ENCODE measurements at places on chromosomes 5 and 9.

- no peak for DNase-seq
These were observed 435 bp upstream of the CDX1 start for GRCh38 chr5:150166037-150166649.

DNA sequence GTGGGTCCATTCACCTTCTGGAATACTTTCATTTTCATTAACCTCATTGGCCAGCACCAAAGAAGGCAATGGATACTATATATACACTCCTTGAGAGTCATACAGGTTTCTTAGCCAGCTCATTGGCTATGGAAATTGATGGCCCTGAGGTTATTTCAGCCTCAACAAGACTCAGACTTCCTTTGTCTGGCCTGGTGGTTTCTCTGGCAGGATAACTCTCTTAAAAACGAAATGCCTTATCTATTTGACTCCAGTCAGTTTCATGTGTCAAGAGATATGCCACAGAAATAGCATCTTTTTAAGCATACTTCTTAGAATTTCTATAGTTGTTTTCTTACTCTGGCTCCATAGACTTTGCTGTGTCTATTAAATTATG, 28.9 kb downstream of the CDH9 start:
- no peak for DNase-seq

DNA sequence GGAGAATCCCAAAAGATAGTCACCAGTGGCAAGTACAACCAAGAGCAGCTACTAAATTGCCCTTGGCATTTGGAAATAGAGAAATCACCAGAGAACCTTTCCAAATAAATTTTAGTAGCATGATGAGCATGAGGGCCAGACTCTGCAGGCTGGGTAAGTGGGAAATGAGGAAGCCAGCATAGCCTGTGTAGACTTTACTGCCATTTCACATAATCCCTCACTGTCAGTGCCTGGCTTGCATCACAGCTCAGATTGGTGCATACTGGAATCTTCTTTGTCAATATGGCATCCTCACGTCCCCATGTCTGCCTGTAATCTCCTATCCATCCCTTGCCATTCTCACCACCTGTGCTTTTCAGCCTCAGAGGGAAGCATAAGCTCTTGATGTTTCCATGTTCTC, 14.5 kb downstream of the GRAMD2B start:
- DNase-seq, result no peak

DNA sequence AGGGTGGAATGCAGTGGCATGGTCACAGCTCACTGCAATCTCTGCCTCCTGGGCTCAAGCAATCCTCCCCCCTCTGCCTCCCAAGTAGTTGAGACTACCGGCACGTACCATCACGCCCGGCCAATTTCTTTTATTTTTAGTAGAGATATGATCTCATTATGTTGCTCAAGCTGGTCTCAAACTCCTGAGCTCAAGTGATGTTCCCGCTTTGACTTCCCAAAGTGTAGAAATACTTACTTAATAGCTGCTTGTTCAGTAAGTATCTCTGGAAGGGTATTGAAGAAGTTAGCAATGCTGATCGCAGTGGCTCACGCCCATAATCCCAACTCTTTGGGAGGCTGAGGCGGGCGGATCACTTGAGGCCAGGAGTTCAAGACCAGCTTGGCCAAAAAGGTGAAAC, 35.7 kb upstream of the PLIN2 start:
- DNase-seq, result no peak

- DNase-seq, result no peak
These were observed 218.5 kb downstream of the COMMD10 start for GRCh38 chr5:116303340-116303739.

GRCh38 chr9:128247226-128247803, 28.5 kb downstream of the GOLGA2 start:
- DNase-seq, result no peak

DNA sequence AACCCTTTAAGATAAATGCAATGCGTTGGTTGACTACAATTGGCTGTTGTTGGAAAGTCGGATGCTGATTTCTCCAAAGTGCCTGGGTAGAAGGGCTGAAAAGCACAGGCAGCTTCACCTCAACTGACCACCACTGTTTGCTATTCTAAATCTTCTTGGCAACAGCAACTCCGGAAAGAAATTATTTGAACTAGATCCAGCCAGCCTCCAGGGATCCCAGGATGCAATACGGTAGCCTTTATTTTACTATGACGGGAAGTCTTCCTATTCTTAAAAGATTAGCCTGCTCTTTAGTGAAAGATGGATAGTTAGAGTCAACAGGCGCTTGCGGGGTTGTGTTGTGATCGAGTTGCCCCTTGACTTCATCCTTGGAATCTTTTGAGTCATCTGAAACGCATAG, 78.6 kb upstream of the KLF9 start:
- DNase-seq, result no peak

GRCh38 chr5:120499876-120500563, 35.9 kb downstream of the PRR16 start:
- DNase-seq, result no peak

DNA sequence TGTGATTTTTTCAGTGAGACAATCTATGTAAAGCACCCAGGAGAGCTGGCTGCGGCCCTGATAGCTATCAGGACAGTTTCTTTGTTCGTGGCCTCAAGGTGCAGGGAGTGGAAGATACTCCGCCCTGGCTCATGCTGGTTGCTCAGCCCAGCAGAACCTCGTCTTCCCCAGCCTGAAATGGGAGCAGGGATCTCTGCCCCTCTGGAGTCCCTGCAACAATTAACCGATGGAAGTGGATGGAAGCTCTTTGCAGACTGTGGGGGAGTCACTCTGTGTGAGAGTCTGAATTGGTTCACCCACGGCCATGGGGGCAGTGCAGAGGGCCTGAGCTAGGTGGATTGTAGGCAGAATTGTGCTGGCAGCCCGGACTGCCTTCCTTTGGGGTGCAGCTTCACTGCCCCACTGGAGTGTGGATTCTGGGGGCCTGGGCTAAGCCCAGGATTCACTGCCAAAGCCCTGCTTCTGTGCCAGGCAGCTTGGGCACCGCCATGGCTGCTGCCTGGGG, 2.8 kb downstream of the AIF1L start:
- DNase-seq, result no peak

- DNase-seq, result no peak
These were observed 5.7 kb upstream of the ZBTB34 start for GRCh38 chr9:126854734-126855133.

- DNase-seq, result peak; percentile 76
These were observed 2.5 kb downstream of the TLE1 start for GRCh38 chr9:81686614-81687520.

- DNase-seq, result no peak
These were observed 36.4 kb downstream of the ATPSCKMT start for GRCh38 chr5:10213316-10213715.

DNA sequence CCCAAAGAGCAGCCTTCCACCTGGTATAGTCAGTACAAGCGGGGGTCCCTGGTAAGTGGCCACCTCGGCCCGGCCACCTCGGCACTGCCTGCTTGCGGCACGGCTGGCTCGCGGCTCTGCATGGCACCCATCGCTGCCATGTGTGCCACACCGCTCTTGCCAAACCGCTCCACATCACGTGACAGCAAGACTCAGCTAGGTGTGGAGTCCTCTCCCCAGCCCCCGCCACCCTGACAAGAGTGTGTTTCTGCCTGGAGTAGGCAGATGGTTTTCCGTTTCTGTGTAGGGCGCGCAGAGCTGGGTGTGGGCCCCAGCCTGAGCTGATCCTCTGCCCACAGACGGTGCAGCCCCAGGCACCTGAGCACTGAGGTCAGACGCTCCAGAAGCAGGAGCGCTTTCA, 50.5 kb upstream of the FCN2 start:
- no peak for DNase-seq

GRCh38 chr5:116539222-116539621, 35.4 kb downstream of the SEMA6A start:
- DNase-seq, result no peak

DNA sequence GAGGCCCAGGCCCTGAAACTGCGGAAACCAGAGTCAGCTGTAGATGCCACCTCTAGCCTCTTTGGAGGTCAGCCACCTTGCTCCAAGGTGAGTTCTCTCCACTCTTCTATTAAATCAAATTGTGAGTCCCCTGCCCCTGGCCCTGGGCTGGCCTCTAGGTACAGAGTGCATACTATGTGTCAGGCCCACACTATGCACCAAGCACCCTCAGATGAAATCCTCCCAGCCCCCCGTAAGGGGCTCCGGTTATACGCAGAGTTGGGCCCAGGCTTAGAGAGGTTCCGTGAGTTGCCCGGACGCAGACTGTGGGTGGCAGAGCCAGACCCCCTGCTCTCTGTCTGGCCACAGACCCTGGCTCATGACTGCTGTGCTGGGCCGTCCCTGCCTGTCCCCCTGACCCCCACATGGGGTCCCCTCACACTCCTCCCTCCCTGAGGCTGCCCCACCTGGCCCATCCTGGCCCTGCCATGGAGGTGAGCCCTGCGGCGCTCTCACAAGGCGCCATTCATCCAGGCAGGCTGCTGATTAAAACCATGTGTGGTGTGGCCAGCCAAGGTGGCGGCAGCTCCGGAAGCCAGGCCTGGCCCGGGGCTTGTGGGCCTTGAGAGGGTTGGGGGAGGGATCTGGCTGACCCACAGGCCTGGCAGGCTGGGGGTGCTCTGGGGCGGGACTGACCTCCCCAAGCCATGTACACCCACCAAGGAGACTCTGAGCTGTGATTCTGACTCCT, 65.5 kb upstream of the SYNPO start:
- peak; percentile 48 for DNase-seq

- no peak for DNase-seq
These were observed 50.0 kb downstream of the DAPK1 start for GRCh38 chr9:87547671-87548081.

DNA sequence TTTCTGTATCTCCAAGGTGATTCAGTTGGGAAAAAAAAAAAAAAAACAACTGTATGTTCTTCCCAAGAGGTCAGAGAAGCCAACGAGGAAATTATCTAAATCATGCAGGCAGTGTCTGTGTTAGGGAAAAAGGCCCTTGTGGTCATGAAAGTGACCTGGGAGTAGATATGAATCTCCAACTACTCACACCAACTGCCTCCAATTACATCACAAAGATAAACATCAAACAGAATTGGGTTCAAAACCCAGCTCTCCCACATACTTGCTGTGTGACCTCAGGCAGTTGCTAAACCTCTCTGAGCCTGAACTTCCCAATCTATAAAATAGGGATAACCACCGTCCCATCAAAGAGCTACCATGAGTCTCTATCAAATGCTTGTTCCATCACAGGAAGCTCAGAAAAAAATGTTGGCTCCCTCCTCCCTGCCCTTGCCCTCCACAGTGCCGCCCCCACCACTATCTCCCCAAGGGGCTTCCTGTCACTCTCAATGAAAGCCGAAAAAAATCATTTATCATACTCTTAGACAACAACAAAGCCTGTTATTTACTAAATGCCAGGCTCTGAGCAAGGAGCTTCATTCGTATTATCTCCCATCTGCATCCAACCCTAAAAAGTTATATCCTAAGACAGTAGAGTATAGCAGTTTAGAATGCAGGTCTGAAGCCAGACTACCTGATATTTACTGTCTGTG, 42.9 kb downstream of the CDK5RAP2 start:
- DNase-seq, result no peak

DNA sequence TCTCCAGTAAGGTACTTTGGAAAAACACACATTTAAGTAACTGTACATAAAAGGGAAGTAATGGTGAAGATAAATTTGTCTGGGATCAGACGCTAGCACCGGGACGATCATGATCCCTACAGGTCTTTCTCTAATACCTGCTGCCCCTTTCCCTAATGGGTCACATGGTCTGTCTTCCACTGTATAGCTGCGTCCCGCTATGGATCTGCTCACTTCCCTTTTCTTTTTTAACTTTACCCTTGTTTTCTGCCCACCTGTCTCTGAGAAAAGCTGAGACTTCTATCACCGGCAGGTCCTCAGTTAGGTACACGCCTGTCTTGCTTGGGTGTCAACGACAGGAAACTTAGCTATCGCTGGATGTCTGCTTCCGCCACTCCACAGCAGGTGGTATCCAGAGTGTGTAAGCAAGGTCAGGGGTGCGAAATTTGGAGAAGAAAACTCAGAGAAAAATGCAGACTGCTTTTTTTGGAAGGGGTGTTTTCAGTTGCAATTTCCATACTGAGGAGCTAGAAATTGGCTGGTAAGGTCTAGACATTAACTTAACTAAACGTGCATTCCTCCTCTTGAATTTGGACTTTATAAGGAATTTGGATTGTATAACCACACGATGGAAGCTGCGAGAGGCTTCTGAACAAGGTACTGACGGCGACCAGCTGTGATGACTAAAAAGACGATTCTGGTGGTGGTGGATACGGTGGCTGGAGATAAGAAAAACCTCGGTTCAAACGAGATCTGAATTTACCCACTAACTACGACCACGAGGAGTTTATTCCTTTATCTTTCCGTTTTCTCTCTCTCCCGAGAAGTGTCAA, 1.1 kb upstream of the ICE1 start:
- DNase-seq, result no peak

DNA sequence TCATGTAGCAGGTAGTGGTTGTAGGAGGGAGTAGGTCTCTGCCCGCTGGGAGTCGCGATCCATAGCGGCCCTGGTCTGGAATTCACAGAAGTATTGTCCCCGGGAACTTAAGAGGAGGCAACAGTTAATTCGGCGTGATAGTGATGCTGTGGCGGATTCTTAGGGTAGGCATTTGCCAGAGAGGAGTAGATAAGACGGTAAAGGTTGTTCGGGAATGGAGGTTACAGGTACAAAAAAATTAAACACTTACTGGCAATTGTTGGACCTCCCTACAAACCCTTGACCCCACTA, 679 bp downstream of the SMC5 start:
- DNase-seq, result no peak

- DNase-seq, result no peak
These were observed 905 bp downstream of the CDK9 start for GRCh38 chr9:127786773-127787104.

DNA sequence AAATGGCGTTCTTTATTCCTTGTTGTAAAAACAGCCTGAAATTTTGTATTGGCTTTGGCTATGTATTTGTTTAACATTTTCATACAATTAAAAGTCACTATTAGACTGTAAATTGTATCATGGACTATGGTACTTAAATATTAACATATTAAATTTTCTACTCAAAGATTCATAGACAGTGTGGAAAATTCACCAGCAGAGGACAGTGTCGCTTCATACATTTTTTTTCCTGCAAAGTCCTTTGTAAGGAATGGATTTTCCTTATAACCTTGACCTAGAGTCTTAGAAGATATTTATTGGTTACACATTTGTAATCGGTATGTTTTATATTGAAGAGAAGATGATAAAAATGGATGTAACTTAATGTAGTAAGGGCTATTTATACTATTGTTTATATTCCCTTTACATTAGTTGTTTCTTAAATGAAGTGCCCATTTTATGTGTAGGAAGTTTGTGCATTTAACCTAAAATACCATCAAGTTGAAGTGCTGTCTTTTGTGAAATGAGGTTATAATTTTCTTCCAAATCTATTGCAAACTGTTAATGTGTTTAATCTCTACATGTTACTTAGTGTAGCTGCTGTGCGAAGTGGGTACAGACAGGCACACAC, 150.1 kb downstream of the KDM4C start:
- DNase-seq, result peak; percentile 41

- peak; percentile 22 for DNase-seq
These were observed 730 bp downstream of the WWC1 start for GRCh38 chr5:168291964-168292785.

- DNase-seq, result no peak
These were observed 16.8 kb downstream of the C1QTNF3 start for GRCh38 chr5:34026089-34026761.

GRCh38 chr5:151182524-151182900, 24.9 kb upstream of the ANXA6 start:
- DNase-seq, result no peak

All from fibroblast of upper back skin (primary cell).